ENCODE measurements at places on chromosomes 11 and 22.
A peak's percentile ranks its signal among the peaks of the same experiment; 100 is the strongest.

DNA sequence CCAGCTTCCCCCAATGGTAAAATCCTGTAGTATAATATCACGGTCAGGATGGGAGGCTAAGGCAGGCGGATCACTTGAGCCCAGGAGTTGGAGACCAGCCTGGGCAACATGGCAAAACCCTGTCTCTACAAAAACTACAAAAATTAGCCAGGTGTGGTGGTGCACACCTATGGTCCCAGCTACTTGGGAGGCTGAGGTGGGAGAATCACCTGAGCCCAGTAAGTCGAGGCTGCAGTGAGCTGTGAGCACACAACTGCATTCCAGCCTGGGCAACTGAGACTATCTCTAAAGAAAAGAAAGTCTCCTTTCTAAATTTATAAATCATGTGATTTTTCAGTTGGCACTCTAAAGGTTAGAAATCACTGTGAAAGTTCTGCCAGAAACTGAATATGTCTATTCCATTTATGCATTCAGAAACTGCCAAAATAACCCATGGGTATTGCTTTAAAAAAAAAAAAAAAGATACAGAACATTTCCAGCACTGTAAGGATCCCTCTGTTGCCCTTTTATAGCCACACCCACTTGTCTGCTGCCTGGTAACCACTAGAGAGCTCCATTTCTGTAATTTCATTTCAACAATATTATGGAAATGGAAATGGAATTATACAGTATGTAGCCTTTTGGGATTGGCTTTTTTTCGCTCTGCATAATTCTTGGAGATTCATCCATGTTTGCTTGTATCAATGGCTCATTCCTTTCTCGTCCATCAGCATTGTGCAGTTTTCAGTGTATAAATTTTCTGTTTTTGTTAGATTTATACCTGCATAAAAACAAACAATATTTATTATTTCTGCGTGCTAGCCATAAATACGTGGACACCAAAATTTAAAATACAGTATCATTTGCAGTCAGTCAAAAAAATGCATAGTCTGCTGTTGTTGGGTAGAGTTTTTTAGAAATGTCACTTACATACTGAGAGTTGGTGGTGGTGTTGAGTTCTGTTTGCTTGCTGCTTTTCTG is 9.4 kb downstream of the CDC45 start:
- no peak for DNase-seq

DNA sequence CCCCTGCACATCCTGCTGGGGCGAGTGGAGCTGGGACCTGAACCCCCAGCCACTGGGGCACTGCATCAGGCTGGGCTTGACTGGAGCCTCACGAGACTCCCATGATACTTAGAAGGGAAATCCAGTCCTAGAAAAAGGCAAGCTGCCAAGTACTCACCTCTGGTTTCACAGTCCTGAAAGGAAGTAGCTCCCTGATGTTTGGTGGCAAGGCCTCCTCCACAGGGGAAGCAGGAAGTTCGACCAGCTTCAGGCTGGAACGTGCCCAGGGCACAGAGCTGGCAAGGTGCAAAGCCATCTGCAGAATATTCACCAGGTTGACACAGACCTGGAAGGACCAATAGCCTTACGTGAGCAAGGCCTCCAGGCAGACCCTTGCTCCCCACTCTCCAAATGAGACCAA is 26.8 kb upstream of the NRIP3 start:
- no peak for DNase-seq

- DNase-seq = peak; percentile 50
Observed at GRCh38 chr11:831118-831864, 1.5 kb upstream of the CD151 start.

DNA sequence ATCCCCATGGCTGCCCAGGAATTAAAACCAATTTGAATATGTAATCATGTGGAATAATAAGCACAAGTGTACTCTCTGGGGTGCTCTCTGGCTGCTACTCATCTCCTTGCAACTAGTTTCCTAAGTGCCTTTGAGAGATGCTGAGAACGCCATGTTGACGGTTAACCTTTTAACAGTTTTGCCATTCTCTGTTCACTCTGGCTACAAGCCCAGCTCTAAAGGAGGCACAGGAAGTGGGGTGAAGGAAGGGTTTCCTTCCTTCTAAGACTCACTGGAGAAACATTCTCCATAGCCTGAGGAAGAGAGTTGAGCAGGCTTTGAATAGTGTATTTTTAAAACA is 122.0 kb upstream of the ZC3H12C start:
- peak; percentile 79 for DNase-seq

DNA sequence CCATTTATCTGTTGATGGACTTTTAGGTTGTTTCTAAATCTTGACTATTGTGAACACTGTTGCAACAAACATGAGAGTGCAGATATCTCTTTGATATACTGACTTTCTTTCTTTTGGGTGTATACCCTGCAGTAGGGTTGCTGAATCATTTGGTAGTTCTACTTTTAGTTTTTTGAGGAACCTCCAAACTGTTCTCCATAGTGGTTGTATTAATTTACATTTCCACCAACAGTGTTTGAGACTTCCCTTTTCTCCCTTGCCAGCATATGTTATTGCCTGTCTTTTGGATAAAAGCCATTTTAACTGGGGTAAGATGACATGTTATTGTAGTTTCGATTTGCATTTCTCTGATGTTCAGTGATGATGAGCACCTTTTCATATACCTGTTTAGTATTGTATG is 330.0 kb downstream of the DDX10 start:
- DNase-seq = no peak

DNA sequence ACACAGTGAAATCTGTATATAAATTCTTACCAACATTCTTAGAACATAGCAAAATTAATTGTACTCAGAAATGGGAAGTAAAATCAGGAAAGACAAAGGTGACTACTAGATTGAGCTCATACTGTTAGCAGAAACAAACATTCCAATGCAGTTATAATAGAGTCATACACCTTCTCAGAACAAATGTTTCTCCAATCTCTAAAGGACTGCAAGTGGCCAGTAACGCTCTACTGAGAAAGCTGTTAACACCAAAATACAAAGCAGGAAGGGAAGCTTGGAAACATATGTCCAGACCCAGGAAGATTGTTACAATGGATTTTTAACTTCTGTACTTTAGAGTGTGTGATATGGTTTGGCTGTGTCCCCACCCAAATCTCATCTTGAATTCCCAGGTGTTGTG is 341.5 kb downstream of the LARGE1 start:
- no peak for DNase-seq

- peak; percentile 95 for DNase-seq
Observed at GRCh38 chr11:86515297-86516094, 140.8 kb downstream of the CCDC81 start.

All from fibroblast of upper back skin (primary cell).